ENCODE measurements at places on chromosomes 6 and 20.

- DNase-seq, result no peak
Observed at GRCh38 chr6:32177183-32177787, 920 bp upstream of the RNF5 start.

GRCh38 chr6:106749609-106750008 is 120.2 kb downstream of the QRSL1 start:
- no peak for DNase-seq

DNA sequence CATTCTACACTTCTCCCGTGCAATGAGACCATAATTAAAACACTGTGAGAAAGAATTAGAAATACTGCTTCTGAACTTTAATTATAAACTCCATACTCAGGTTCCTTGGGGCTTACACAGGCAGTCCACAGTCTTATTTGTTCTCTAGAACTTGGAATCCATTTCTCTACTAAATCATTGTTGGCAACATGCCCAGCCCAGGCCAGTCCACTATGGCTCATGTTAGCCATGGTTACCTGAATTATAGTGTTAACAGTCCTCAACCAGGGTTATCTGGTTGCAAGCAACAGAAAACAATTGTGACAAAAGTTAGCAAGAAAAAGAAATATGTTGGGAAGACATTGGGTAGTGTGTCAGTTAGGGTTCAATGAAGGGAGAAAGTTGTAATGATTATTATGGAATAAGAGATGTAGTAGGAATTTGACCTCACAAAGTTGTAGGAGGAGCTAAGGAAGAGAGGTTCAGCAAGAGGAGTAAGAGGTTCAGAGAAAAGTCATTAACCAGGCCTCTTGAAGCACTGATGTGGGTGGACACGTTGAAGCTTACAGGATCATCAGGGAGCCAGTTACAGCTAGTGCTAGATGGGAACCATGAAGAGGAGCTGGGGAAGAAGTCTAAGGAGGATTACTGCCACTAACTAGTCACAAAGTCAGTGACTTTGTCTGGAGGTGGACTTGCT is 352.5 kb upstream of the PRND start:
- DNase-seq, result no peak

DNA sequence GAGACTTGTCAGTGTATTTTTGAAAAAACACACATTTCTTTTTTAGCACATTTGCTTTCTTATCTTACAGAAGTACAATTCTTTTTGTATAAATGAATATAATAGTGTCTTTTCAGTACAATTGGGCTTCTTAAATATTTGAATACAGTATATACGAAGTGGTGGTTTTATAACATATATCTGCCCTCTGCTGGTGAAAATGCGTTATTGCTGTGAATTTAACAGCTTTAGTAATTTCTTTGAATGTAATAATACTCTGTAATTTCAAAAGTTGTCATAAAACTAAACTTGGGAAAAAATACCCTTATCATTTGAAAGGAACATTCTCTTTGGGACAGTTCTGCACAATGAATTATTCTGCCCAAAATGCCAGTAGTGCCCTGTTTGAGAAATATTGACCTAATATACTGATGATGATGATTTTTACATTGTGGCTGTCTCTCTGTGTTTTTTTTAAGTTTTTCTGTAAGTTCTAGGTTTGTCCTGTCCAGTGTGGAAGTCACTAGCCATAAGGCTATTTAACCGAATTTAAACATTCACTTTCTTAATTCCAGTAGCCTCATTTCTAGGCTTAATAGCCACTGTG is 19.0 kb downstream of the SMAP1 start:
- DNase-seq, result no peak

GRCh38 chr6:170134471-170135440 is 156.1 kb downstream of the DLL1 start:
- no peak for DNase-seq

- DNase-seq, result no peak
Observed at GRCh38 chr6:72654071-72654621, 32.3 kb downstream of the KCNQ5 start.

DNA sequence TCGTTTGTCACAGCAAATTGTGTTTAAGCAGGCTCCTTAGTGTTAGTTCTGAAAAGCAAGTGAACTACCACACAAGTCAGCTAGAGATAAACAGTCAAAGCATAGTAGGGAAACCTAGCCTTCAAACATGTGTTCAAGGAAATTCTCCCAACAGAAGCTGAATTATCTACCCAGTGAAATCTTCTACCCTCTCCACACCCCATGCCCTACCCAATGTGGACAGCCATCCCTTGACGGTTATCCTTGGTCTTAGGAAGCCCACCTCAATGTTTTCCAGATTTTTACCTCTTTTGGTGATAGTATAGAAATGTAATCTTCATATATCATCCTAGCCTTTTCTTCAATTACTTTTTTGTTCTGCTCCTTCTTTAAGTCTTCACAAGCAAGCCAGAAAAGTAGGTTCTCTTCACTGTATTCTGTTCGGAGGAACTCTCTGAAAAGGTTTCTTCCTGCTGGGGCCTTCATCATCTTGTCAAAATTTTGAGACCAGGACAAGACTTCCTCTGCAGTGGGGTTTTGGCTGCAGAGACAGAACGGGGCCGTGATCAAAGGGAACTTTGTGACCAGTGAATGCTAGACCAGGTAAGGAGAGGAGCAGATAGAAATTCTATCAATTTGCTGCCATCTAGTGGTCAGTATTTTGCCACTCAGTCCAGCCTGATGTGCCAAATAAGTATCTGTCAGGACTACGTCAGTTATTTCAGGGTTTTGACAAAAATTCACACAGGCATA is 21.6 kb upstream of the MTRF1L start:
- peak; percentile 1 for DNase-seq

- DNase-seq, result no peak
Observed at GRCh38 chr6:4128748-4129147, 6.6 kb downstream of the ECI2 start.

DNA sequence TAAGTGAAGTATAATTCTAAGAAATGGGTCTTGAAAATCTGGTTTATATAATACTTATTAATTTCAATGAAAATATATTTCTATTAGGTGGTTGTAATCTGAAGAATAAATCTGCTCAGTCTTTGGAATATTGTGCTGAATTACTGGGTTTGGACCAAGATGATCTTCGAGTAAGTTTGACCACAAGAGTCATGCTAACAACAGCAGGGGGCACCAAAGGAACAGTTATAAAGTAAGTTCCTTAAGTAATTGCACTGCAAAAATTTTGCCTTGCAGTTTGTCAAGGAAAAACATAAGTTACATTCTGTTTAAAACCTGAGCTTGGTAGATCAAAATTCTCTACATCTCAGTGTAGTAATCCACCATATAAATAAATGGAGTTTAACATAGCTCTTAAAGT is 106.0 kb downstream of the MYO6 start:
- no peak for DNase-seq

DNA sequence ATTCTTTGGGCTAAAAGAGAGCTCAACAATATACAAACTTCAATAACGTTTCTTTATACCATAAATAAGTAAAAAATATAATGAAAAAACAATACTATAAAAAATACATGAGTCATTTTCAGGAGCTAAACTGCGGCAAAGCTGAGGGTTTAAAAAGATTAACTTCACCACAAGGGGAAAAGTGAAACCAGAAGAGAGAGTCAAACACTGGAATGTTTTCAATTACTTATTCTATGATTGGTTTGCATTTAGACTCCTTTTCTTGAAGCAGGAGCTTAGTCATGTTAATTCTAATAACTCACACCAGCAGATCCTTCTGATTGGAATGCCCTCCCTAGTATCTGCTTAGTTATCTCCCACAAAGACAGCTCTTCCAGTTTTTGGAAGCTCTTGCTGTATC is 627.3 kb downstream of the UTRN start:
- no peak for DNase-seq

DNA sequence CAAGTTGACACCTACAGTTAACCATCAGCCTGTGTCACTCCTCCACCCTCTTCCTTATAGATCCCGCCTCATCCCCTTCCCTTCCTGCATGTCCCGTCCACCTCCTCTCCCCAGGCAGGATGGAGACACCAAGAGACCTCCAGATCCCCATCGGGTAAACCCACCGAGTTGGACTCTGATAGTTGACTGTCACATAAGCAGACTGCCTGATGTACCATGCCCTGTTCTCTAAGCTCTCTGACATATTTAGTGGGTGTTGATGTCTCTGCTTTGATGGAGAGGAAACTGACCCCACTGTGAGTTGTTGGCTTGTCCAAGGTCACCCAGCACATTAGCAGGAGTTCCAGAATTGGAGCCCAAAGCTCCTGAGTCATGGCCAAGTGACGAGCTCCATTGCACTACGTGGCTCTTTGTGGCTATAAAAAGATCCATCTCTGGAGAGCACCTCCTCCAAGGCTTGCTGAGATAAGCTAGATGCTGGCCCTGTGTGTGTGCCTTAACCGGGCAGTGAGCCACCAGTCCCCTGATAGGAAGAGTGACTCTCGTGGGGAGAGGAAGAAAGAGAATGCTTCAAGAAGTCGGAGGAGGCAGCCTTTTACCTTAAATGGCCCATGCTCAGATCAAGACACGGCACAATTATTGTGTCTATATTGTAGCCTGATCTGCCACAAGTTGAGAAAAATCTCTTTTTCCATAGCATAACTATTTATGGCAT is 236.0 kb upstream of the ECI2 start:
- no peak for DNase-seq

DNA sequence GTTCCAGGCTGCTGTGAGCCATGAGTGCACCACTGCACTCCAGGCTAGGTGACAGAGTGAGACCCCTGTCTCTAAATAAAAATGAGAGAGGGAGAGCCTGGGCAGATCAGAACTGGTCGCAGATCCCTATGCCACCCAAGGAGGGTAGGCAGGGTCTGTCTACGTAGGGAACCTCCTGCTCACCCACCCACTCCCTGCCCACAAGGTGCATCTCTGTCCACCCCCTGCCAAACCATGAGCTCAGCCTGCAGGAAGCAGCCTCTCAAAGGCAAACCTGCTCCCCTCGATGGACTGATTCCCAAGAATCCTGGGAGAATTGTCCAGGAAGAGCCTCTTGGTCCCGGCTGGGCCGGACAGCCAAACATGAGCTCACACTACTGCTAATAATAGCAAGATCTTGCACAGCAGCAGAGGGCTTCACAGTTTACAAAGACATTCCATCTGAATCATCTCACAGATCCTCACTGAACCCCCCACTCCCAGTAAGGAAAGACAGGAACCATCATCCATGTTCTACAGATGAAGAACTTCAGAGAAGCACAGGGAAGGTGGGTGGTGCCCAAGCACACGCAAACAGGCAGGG is 27.8 kb upstream of the TLDC2 start:
- no peak for DNase-seq

DNA sequence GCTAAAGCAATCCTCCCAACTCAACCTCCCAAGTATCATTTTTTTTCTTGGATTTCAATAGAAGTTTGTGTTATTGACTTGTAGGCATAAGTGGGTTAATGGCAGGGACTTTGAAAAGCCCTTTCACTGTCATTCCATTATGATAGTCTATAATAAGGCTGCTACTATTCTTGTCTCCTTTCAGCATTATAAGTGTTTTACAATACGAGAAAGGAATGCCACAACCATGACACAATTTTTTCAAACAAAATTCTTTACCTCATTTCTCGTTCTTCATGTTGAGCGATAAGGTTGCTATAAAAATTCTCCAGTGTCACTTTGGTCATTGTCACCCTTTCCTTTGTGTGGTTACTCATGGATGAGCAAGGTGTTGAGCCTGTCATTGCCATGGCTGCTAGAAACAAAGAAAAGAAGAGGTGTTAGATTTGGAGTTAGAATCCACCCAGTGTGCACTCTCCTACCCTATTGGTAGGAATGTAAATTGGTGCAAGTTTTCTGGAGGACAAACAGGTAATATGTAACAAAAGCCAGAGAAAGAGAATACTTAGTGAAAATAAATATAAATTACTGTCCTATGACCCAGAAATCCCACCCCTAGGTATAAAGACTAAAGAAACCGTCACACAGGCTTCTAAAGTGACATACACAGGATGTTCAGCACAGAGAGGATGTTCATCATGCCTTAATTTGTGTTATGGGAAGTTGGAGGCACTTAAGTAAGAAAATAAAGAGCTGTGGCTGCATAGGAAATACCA is 7.3 kb downstream of the STK38 start:
- DNase-seq, result no peak

- no peak for DNase-seq
Observed at GRCh38 chr20:45254383-45255262, at the start of gene SLPI. Gene SLPI (minus strand): TSS chr20:45254564. CDS start chr20:45254543, 21 bp downstream.

DNA sequence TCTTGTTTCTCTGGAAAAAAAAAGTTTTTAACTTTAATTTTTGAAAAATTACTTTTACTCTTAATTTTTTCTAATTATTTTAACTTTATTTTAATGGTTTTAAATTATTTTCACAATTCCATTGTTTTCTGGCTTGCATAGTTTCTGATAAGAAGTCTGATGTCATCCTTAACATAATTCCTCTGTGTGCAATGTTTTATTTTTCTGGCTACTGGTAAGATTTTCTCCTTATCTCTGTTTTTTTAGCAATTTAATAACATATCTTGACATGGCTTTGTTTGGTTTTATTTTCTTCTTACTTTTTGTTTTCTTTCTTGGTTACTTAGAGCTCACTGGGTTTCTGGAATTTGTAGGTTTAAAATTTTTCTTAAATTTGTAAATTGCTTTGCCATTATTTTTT is 114.8 kb downstream of the TBXT start:
- no peak for DNase-seq

- DNase-seq, result no peak
Observed at GRCh38 chr6:30962716-30963115, 20.8 kb upstream of the MUC21 start.

GRCh38 chr6:72401865-72402264 is 220.0 kb upstream of the KCNQ5 start:
- no peak for DNase-seq

DNA sequence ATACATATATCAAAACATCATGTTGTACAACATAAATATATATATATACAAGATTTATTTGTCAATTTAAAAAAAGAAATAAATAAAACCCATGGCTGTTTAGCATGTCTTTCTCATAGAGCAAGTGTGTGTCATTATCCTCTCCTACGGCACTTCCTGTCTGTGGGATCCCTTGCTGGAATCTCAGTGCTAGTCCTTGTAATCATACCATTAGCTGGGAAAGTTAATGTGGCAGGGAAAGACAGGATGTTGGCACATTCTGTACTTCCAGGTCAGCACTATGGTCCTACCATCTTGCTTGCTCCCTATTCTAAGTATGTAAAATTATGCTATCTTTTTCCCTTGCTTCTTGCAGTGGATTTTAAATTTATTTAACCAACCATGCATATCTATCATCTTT is 9.5 kb upstream of the SLC17A3 start:
- DNase-seq, result no peak

- no peak for DNase-seq
Observed at GRCh38 chr6:69581581-69581980, 215.2 kb downstream of the LMBRD1 start.
